ENCODE measurements at places on chromosomes 7 and 10.
A peak's percentile ranks its signal among the peaks of the same experiment; 100 is the strongest.

- DNase-seq = no peak
Measured at GRCh38 chr7:94405506-94405905, 10.8 kb downstream of the COL1A2 start.

DNA sequence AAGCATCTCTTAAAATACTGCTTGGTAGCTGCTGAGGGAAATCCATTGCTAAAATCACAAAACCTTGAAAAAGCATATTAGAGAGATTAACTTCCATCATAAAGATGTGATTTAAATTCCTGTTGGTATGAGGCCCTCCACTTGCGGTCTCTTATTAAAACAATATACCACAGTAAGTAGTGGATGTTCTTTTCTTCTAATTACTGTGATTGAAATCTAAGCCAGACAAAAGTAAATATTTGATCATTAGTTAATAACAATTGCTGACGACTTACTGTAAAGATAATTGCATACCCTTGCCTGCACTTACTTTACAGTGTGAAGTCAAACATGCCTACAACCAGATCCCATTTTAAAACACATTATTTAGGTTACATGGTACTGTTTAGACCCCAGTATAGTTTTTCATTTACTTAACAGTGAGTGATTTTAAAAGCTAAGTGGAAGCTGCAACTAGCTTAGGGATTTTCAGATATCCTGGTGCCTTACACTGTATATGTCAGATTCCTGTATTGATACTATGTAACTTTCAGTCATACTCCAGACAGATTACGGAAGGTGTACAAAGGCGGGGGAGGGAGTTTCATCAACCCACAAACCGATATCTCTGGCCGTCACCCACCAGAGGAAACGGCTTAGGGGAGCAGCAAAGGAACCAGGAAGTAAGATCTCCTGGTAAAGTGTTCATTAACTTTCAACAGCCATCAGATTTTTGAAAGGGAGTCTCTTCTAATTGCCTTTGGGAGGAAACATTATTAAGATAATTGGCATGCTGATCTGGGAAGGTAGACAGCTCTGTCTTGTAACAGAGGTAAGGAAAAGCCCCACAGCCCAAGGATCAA is 986 bp downstream of the NRP1 start:
- no peak for DNase-seq

DNA sequence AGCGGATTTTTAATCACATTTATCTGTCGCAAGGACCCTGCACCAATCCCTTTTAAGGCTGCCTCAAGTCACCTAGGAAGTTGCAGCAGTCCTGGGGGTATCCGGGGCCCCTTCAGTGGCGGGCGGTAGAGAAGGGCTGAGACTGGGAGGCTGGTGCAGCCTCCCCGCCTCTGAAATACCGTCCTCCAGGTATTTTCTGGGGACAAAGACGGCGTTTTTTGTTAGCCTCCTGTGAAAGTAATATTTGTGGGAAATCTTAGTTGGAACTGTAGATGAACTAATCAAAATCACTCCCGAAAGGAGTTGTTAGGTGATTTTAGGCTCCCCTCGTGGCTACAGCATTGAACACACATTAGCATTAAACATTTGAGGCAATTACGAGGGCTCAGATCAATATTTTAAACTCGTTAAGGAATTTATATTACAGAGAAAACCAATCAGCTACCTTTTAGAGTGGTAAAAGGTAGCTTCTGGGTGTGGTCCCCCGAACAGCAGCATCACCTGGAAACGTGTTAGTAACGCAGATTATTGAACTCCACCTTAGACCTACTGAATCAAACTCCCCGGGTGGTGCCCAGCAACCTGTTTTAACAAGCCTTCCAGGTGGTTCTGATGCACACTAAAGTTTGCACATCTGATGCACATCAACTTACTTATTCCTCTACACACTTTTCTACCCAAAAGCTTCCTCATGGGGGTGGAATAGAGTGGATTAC is 530 bp upstream of the ANXA7 start:
- no peak for DNase-seq

DNA sequence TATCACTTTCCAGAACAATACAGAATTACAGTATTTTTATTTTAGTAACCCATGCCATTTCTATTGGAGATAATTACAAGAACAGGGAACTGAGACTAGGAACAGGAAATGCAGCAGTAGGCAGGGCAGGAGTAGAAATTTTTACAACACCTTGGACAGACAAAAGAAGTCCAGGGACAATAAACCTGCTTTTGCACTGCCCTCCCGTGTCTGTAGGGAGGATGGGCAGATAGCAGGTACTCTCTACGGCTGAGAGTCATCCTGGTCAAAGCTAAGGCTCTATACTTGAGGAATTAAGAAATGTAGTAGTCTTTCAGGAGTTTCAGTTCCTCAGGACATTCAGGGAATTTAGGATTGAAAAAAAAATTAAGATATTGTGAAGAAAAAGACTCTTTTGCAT is 63.4 kb downstream of the VAX1 start:
- no peak for DNase-seq

DNA sequence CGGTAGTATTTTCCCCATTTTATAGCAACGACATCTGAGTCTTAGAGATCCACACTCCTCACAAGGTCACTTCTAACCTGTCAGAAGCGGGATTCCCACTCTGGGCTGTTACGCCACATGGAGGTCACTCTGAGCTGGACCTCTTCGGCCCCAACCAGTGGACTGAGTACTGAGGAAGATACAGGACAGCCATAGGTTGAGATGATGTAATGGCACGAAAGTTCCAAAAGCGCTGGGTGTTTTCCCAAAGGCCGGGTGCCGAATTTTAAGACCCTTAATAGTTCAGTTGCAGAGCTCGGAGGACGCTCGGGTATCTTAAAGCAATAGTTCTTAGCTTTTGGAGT is 699 bp downstream of the GHITM start:
- no peak for DNase-seq

- no peak for DNase-seq
Measured at GRCh38 chr10:4357911-4358310, 468.1 kb upstream of the AKR1E2 start.

DNA sequence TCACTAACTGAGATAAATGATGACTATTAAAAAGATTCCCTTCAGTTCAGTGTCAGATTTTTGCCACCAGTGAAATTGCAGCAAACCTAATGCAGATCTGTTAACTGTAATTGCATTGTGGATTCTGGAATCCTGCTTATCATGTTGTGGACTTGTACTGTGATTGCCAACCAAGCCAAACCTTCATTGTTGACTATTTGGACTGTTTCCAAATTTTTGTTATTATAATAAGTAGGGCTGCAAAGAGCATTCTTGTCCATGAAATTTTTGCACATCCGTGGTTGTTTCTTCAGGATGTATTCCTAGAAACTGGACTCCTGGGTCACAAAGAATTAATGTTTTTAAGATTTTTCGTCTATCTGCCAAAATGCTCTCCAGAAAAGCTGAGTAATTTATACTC is 281.6 kb upstream of the ZMIZ1 start:
- no peak for DNase-seq

- DNase-seq = no peak
Measured at GRCh38 chr7:42123716-42124115, 113.3 kb downstream of the GLI3 start.

DNA sequence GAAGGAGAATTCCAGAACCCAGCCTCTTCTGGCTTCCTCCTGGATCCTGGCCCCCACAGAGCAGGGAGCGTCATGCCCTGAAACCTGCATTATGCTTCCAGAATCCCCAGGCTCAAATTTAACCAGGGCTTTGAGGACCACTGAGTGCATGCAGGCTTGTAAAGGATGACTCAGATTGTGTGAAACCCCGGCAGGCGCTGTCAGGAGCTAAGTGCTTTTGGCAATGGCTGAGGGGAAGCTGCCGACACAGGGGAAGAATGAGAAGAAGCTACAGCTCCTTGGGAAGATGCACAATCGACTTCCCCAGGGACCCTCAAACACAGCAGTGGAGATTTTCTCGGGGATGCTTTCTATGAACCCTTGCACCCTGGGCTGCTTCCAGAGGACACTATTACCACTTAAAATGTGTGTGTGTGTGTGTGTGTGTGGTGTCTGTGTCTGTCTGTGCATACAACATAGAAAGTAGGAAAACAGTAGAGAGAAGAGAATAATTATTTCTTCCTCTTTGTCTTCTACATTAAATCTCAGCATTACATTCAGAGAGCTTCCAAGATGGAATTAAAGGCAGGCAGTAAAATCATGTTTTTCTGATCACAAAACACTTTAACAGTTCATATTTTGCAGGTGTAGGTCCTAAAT is 183.5 kb upstream of the INHBA start:
- DNase-seq = peak; percentile 24

DNA sequence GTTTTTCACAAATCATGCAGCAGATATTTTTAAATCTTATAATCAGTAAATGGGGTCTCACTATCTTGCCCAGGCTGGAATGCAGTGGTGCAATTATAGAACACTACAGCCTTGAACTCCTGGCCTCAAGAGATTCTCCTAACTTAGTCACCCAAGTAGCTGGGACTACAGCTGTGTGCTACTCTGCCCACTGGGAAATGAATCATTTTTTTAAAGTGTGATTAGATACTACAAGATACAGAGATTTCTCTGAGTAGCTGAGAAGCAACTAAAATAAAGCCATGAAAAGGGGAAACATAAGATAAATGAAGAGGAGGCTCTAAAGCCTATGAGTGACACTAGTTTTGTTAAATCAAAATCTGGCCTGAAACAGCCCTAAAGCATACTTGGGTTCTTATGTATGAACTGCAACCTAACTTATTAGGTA is 119.7 kb downstream of the JMJD1C start:
- DNase-seq = no peak

- DNase-seq = no peak
Measured at GRCh38 chr7:142853739-142854371, 1.0 kb upstream of the EPHB6 start.

GRCh38 chr10:113704637-113705343 is 25.1 kb downstream of the CASP7 start:
- no peak for DNase-seq

DNA sequence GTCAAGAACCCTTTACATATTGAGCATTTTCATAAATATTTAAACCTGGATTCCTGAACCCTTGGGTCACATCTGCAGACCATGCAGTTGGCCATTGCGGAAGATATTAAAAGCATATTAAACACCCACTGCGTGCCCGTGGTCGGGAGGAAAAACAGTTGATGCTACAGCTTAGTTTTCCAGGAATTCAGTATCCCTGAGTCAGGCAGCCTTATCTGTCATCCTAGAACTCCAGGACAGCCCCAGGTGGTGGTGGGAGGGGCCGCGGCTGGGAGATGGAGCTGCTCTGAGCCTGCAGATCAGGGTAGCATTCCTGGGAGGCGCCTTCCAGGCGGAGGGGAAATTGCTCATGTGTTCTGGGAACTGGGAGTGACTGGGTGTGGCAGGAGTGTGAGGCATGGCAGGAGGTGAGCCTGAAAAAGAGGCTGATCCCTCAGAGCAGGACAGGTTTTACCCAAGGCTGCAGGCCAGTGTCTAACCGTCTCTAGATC is 222.9 kb upstream of the SH2B2 start:
- DNase-seq = no peak

GRCh38 chr10:80459047-80459865 is 5.1 kb downstream of the TSPAN14 start:
- DNase-seq = peak; percentile 63

DNA sequence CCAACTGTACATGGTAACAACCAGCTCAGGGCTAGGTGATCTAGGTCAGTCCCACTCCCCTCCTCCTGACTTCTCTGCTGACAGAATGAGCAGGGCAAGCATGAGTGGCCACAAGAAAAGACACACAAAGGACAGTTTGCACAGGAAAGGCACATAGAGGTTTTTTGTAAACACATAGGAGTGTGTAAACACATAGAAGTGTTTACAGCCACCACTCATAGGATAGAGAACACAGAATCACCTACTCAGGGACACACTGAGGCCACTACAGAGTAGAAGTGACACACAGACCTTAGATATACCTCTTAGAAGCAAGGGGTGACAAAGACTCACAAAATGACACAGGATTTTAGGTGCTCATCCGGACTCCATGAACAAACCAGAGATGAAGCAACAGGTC is 19.0 kb downstream of the NUDCD3 start:
- no peak for DNase-seq

GRCh38 chr7:44765579-44766415 is 17.1 kb downstream of the ZMIZ2 start:
- DNase-seq = no peak

DNA sequence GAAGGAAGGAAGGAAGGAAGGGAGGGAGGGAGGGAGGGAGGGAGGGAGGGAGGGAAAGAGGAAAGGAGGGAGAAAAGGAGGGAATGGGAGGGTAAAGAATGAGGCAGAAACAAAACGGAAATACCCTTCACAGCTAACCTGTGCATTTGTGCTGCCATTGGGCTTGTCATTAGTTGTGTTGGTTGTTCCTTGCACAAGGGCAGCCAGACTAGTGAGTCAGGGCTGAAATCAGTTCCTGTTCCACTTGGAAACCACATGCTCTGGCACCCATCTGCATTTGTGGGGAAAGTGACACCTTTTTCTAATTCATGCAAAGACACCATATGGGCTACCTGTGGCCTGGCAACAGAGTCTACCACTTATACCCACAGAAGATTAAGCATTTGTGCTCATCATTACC is 1004.0 kb upstream of the C7orf33 start:
- no peak for DNase-seq

- DNase-seq = no peak
Measured at GRCh38 chr7:50528266-50529092, 36.7 kb downstream of the DDC start.

- DNase-seq = no peak
Measured at GRCh38 chr7:11332865-11333228, 359.2 kb downstream of the PHF14 start.

DNA sequence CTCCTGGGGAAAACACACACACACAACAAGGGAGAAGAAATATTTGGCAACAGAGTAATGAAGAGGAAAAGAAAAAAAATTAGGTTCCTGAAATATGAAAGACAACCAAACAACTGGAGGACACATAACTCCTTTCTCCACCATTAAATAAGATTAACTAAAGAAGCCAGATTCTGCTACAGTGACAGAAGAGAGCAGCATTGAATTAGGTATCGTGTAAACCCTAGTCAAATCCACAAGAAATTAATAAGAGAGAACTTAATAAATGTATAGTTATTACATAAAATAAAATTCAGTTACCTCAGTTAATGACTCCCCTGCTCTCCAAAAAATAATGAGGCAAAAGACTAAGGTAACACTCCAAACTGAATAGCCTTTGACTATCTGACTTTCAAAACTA is 306.7 kb downstream of the CRPPA start:
- DNase-seq = no peak

- DNase-seq = no peak
Measured at GRCh38 chr7:38178695-38179344, 775 bp downstream of the STARD3NL start.
